Caco-2 (cell line): ENCODE measurements at places on chromosomes 1 and 21.

DNA sequence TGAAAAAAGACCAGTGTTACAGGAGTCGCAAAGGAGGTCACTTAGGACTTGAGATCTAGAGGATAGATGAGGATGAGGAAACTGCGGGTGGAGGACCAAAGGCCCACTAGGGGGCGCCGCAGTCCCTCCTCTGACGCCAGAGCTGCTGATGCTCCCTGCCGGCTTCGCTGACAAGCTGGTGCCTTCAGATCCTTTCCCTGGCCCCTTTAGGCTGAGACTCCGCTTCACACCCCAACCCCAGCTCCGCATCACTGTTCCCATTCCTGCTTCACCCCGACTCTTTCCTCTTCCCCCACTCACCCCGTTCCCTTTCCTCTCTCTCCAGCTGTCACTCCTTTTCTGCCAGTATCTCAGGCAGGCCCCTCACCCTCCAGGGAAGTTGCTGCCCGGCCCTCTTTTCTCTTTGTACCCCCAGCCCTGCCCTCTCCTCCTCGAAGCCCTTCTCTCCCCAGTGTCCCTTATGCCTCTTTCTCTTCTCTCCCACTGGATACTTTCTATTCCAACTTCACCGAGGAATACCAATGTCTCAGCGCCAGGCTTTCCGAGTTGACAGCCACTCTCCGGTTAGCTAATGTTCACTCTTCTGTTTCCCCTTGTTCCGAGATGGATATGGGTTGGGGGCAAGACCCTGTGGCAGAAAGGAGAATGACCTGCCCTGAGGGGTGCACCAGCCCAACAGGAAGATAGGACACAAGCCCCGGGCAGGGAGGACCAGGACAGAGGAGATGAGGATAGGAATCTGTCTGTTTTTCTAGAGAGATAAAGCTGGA is 4.5 kb downstream of the KCNJ9 start:
- DNase-seq = peak; percentile 72

GRCh38 chr1:219805191-219805590 is 123.2 kb downstream of the SLC30A10 start:
- DNase-seq = no peak

DNA sequence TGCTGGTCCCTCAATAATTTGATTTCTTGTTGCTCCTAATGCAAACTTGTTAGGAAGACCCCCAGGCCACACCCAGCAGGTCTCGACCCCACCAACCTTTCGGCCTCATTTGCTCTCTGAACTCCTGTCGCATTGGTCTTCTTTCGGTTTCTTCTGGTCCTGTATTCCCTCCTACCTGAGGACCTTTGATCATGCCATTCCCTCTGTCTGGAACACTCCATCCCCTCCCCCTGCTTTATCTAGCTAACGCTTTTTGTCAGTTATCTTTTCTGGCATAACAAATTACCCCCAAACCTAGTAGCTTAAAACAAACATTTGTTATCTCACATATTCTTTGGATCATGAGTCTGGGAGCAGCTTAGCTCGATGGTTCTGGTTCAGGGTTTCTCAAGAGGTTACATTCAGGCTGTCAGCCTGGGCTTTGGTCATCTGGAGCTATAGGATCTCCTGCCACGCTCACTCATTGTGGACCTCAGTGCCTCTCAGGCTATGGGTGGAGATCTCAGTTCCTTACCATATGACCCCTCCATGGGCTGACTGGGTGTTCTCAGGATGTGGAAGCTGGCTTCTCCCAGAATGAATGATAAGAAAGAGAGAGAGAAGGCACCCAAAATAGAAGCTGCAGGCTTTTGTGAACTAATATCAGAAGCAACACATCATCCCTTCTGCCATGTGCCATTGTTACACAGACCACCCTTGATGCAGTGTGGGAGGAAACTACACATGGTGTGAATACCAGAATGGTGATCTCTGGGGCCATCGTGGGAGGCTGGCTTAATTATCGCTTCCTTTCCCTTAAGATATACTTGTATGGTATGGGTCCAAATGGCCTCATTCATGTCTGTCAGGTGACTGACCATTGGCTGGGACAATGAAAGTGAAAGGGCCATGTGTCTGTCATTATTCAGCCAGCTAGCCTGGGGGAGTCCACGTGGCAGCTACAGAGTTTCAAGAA is 29.1 kb upstream of the BCAR3 start:
- DNase-seq = no peak

- no peak for DNase-seq
Observed at GRCh38 chr1:31781138-31781755, 17.1 kb upstream of the ADGRB2 start.

DNA sequence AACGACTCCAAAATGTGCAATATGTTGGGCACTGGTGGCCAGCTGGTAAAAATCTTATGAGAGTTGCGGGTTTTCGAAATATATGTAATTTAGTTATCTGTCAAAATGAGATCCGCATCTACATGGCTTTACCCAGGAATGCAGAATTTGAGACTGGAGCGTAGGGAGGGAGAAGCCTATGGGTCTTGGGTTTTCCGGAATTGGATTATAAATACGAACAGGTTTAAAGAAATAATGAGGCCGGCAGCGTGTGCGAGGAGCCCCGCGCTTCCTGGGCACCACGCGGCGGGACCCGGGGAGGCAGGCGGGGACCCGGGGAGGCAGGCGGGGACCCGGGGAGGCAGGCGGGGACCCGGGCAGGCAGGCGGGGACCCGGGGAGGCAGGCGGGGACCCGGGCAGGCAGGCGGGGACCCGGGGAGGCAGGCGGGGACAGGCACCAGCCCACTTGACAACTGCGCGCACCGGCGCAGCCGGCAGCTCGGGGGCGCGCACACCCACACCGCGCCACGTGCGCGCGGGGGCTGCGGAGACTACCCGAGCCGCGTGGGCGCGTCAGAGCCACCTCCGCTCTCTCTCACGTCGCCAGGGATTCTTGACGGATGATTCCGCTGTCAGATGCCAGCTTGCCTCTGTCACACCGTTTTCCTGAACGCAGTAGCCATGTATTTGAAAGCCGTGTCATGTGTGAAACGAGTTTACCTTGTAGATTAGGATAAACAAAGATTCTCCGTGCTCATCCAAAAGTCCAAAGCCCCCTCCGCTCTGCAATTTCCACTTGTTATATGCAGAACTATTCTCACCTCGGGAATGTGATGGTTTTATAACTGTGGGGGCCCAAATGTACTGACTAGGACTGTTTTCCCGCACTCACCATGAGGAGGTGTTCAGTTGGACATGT is 54.3 kb upstream of the HNRNPU start:
- peak; percentile 64 for DNase-seq

DNA sequence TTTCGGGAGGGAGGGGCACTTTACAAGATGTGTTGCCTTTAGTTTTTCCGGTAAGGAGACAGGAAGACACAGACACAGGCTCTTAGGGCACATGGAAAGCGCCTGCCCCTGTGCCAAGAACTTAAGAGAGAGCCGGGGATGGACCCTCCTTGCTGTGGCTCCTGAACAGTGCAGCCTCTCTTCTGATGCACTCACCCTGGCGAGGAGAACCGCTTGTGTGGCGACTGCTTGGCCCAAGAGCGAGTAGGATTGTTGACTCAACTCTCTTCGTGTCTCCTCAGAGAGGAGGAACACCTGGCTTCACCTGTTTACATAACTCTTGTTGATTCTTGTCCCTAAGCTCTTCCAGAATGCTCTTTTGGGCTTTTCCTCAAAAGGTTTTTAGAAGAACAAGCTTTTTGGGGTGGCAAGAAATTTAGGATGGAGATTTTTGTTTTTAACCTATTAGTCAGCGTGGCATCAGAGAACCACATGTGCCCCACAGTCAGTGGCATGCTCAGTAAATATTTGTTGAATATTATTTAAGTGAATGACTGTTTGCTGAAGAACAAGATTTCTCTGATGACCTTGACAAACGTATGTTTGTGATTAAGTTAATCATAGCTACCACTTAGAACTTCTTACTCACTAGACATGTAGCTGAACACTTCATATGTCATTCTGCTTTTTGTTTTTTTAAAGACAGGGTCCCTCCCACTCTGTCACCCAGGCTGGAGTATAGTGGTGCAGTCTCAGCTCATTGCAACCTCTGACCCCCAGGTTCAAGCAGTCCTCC is 60.6 kb downstream of the NFIA start:
- no peak for DNase-seq

DNA sequence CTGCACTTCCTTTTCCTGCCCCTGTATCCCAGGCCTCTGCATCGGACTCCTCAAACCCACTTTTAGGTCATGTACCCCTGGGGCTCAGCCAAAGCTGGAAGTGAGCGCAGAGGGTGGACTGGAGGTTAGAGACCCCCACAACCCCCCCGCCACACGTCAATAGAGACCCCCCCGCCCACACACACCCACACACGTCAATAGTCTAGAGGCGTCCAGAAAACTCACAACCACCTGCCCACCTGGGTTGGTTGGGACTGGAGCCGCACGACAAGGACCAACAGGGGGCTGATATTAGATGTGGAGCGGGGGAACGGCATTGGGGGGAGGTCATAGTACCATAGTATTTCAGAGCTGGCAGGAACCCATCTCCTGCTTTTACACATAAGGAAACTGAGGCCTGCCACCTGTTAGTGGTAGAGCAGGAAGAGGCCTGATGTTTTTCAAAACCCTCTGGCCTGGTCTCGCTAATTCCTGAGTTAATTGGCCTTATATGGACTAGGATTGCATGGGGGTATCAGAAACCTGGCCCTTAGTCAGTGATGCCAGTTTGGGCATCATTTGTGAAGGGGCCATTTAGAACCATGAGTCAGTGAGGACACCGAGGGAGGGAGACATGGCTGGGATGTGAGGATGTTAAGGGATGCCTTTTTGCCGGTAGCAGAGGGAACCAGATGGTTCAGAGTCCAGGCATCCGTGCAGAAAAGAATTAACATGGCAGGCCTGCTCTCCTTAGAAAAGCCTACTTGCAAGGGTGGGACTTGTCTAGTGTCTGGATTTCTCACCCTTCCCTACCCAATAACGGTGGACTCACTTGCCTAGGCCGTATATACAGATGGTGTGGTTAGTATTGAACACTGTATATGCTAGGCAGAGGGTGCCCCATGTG is 1.1 kb downstream of the NENF start:
- no peak for DNase-seq

GRCh38 chr1:164602480-164603093 is 43.6 kb downstream of the PBX1 start:
- no peak for DNase-seq

DNA sequence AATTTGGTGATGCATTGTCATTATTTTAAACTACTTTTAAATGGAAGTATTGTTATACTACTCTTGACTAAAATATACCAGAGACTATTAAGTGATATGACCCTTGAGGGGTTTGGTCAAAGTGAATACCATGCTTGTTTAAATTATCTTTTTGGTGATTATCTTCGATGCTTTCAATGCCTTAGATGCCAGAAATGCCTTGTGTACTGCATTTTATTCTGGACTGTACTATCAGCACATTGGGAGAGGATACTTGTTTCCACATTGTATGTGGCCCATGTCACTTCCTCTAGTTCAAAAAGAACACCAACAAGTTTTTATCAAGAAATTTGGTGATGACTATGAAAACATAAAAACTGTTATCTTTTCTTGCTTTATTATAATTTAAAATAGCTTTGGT is 16.3 kb downstream of the MAP3K7CL start:
- no peak for DNase-seq

- DNase-seq = no peak
Observed at GRCh38 chr1:55474168-55474786, 259.1 kb upstream of the USP24 start.

DNA sequence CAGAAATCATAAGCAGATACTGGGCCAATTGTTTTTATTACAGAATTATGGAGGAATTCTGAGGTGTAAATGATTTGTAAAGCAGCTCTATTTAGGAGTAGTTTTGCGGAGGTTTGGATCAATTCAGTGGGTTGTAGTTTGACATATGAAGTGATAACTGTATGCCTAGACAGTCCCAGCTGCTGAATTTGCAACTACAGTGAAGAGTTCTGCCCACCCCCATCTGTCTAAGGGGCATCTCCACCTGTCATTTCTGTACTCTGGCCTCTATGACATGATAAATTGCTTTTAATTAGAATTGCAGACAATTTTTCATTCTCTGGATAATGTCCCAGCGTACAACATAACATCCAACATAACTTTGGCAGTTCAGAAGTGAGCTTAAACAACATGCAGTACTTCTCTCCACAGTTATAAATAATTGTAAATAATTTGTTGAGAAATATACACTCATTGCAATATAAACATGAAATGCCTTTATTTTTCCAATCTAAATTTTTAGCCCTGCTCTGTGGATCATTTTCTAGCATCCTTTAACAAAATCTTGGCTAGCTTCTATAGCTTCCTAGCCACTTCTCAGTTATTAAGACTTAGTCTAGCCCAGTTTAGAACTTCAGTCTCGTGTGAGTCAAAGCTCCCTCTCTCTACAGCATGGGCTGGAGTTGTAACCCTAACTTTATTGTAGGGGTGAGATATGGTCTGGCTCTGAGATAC is 52.3 kb downstream of the PDE4B start:
- DNase-seq = no peak

DNA sequence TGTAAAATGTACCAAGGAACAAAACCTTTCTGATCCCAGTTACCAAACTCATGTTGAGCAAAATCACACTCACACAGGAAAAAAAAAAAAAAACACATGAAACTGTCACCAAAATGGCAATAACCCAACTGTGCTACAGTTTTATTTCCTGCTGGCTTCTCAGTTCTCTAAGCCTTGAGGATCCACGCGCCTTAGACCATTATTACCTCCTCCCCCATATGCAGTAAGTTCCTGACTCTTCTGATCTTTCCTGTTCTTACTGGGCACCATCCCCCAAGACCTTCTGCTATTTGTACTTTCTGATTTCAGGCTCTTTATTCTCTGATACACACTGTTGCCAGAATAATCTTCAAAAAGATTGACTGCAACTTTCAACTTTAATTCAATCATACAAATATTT is 79.6 kb downstream of the SLC45A1 start:
- DNase-seq = no peak

GRCh38 chr21:41710823-41711160 is 56.1 kb downstream of the RIPK4 start:
- no peak for DNase-seq

DNA sequence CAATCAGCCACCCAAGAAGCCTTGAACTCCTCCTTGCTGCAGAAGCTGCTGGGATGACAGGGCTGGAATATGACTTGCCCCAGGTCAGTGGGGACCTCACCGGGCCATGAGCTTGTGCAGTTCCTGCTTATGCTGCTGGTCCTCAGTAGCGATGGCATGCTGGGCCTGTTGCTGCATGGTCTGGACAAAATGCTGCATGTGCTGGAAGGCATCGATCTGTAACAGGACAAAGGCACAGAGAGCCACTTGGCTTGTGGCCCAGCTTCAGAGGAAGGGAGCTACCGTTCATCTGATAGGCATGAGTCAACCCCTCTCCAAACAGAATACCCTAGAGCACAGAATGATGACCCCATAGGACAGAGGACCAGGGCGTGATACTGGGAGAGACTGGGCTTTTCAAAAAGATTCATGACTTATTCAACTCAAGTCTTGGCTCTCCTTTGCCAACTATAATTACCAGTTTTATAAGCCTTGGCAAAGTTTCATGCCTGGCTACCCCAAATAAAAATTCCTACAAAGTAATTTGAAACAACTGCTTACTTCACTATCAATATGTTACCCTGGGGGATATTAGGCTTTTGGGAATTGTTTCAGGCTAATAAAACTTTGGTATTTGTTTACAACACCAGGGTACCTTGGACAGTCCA is 34.7 kb upstream of the EXOSC10 start:
- DNase-seq = no peak

GRCh38 chr1:202572867-202573266 is 137.4 kb downstream of the SYT2 start:
- DNase-seq = no peak

- no peak for DNase-seq
Observed at GRCh38 chr1:53298045-53298637, 29.7 kb downstream of the LRP8 start.

- no peak for DNase-seq
Observed at GRCh38 chr1:221169447-221169889, 290.2 kb downstream of the HLX start.

GRCh38 chr1:40732756-40733301 is 41.3 kb downstream of the NFYC start:
- no peak for DNase-seq
